ENCODE measurements at places on chromosomes 16 and 17.

GRCh38 chr16:56191156-56191815 lies at the start of gene GNAO1:
GNAO1 (plus strand) TSS chr16:56191489; CDS start chr16:56192236, 747 bp downstream.
- DNase-seq, result peak; percentile 76

DNA sequence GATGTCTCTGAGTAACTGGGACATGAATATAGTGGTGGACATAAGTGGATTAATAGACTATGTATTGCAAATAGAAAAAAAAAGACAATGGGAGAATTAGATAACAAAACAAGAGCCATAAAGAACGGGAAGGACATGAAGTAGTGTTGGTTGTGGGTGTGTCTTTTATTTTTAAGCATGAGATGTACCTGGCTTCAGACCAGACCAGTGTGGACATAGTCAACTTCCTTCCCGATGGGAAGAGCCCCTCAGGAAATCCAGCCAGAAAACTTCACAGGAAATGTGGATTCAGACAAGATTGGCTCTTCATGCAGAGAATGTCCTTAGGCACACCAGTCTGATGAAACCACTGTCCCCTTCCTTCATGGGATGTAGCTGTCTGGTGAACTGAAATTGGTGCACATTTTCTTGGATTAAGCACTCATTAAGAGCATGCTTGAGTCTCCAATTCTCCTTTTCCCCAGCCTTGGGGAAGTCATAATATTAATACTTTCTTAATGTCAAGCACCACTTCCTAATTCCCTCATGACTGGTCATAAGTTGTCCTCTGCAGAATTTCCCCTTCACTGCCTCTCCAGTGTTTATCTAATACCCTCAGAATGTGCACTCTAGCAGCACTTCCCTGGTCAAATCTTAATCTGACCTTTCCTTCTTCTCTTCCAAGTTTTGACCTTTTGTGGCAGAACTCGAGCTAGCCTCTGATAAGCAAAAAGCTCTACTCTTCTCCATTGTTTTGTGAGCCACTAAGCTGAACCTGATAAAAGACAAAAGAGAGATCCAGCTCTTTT lies 350.6 kb upstream of the MAF start:
- no peak for DNase-seq

GRCh38 chr16:15653227-15653626 lies 3.2 kb downstream of the NDE1 start:
- no peak for DNase-seq

- no peak for DNase-seq
These were observed 5.4 kb downstream of the MAP3K14 start for GRCh38 chr17:45311401-45311759.

GRCh38 chr16:70157105-70157476 lies 16.5 kb upstream of the CLEC18C start:
- DNase-seq, result no peak

DNA sequence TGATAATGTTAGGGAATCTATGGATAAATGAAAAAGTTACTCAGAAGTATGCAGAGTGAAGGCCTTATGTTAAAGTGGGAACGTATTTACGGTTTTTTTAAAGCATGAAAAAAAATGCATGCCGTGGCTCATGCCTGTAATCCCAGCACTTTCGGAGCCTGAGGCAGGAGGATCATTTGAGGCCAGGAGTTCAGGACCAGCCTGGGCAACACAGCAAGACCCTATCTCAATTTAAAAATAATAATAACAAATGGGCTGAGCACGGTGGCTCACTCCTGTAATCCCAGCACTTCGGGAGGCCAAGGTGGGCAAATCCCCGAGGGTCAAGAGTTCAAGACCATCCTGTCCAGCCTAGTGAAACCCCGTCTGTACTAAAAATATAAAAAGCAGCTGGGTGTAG lies 6.0 kb downstream of the POLR2A start:
- DNase-seq, result no peak

DNA sequence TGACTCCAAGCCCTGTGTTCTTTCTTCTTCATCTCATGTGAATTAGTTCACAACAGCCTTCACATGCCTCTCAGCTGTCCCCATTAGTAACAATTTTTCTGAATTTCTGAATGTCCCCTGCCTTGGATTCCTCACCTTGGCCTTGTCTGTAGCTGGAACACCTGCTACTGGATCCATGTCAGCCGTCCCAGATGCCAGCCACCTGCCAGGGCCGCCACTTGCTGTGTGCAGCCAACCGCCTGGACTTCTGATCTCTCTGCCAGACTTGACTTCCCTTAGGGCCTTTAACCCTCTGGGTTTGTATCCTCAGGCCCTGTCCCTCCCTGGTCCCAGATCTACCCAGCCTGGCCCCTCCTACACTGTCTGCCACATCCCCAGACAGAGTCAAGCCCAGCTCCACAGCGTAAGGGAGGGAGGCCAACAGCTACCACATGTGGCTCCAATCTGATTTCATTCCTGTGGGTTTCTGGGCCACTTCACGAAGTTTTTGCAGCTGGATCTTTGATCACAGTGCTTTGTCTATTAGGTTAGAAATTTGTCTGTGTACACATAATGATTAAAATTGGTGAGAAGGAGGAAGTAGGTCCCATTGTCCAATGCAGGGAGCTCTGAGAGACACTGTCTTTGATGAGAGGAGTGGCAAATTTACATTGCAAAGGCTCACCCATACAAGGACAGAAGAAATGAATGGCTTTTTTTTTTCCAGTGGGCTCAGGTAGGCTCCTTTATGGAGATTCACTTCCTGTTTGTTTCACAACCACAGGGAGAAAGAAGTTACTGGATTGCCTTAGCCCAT lies 15.3 kb downstream of the MPP2 start:
- DNase-seq, result no peak

GRCh38 chr16:79156761-79157160 lies 443.8 kb downstream of the MAF start:
- no peak for DNase-seq

- DNase-seq, result no peak
These were observed 221.2 kb downstream of the SOX9 start for GRCh38 chr17:72342061-72342460.

DNA sequence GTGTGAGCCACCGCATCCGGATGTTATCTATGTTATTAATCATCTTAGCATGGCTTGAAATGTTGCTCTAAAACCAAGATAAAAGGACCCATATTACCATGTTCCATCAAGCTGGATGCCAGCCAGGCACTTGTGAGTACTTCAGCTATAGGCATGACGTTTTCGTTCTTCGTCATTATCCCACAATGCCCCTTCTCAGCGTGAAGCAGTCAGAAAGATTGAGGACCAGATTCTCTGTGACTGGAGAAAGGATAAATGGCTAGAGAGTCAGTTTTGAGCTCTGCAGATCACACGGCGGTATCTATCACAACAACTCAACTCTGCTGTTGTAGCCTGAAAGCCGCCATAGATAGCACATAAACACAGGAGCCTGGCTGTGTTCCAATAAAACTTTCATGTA lies 29.8 kb upstream of the LCMT1 start:
- no peak for DNase-seq

GRCh38 chr16:22272870-22273650 lies 24.1 kb upstream of the POLR3E start:
- no peak for DNase-seq

DNA sequence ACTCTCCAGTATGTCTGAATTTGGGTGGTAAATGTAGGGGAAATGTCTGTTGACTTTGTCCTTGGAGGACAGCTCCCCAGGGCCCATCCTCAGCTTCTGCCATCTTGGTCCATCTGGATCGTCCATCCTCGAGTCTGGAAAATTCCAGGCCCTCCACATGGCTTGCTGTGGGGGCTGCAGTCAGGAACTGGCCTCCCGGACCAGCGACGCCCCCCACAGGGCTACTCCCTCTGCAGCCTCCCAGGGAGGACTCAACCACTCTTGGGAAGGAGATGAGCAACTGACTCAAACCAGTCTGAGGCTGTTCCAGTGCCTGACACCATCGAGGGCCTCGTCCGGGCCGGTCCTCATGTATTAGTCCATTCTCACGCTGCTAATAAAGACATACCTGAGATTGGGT lies 5.5 kb upstream of the ZG16B start:
- no peak for DNase-seq

DNA sequence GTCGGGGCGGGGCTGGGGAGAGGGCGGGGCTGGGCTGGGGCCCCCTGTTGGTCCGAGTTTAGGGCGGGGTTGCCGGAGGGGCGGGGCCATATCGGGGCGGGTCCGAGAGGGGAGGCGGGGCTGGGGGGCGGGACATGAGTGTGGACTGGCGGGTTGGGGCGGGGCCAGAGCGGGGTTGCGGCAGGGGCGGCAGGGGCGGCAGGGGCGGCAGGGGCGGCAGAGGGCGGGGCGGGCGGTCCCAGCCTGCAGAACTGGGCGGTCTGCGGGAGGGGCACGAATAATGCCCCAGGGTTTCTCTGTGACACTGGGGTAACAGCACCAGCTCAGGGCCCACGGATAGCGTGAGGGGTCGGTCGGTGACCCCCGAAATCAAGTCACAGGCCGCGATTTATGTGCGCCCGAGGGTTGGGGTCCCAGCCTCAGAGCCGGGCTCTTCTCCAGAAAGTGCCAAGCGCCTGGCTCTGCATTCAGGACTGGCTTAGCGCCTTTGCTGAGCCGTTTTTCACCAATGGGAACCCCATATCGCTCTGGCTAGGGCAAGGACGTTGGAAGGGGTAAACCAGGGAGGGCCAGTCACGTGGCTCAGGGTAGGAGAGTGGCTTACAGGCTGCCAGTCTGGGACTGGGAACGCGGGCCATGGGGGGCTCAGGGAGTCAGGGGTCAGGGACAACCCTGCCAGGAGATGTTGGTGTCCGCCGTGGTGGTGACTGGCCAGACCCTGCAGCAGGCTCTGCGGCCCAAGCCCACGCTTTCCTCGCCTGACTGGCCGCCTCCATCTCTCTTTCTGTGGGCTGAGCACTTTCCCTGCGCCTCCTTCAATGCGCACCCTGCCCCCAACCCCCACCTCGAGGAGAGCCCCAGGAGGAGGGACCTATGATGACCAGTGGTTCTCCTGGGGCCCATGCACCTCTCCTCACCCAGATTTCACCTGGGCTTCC lies 1.2 kb upstream of the METTL26 start:
- DNase-seq, result peak; percentile 91

- DNase-seq, result no peak
These were observed 48.0 kb upstream of the RBFOX3 start for GRCh38 chr17:79658811-79659207.

DNA sequence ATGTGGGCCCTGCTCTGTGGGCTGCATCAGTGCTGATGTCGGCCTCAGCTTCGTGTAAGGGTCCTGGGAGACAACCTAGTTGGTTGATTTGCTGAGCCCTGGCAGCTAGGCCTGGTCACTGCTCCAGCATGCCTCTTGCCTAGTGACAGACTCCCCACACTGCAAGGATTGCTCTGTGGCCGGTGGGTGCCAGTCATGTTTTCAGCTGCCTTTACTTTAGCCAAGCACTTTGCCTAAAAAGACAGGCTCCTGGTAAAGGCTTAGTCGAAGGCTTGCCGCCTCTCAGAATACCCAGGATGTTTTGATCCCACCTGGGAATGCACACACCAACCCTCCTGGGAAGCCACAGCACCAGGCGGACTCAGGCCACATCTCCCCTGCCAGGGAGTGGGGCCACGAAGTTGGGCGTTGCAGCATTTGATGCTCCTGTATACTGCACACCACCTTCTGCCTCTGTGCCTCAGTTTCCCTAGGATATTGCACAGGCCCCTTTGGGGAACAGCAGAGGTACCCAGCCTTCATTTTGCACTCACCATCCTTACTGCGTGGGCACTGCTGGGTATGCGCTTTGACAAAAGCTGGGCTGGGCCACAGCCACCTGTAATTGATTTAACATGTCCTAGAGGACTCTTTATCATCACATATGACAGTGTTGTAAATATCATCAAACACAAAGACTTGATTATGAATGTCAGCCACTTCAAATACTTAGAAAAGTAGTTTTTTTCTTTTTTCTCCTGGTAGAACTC lies 19.9 kb downstream of the GINS2 start:
- DNase-seq, result no peak

Measured in NCI-H1092 (cell line).